Mesenteric fat pad (tissue), 1 donor: ENCODE measurements at places on chromosomes 13 and 19. TPM values are rescaled to one million over a fixed set of nuclear protein-coding genes. Genes with fewer than 3 reads are reported as not detected.

DNA sequence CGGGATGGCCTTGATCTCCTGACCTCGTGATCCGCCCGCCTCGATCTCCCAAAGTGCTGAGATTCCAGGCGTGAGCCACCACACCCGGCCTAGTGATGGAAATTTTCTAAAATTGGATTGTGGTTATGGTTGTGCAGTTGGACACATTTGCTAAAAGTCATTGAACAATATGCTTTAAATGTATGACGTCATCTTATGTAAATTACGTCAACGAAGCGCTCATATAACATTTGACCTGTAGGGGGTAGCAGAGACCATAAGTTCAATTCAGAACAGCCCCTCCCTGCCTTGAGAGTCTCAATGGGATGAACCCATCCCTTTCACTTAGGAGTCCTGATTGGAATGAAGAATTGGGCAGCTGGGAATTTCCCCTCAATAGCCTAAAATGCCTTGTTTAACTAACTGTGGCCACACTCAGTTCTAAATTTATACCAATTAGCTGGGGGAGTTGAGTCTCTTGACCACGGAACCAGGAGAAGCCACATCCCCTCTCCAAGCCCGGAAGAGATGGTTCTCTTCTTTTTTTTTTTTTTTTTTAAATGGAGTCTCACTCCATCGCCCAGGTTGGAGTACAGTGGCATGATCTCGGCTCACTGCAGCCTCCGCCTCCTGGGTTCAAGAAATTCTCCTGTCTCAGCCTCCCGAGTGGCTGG lies 15.2 kb upstream of the TLE6 start:
- DNase-seq, result no peak

DNA sequence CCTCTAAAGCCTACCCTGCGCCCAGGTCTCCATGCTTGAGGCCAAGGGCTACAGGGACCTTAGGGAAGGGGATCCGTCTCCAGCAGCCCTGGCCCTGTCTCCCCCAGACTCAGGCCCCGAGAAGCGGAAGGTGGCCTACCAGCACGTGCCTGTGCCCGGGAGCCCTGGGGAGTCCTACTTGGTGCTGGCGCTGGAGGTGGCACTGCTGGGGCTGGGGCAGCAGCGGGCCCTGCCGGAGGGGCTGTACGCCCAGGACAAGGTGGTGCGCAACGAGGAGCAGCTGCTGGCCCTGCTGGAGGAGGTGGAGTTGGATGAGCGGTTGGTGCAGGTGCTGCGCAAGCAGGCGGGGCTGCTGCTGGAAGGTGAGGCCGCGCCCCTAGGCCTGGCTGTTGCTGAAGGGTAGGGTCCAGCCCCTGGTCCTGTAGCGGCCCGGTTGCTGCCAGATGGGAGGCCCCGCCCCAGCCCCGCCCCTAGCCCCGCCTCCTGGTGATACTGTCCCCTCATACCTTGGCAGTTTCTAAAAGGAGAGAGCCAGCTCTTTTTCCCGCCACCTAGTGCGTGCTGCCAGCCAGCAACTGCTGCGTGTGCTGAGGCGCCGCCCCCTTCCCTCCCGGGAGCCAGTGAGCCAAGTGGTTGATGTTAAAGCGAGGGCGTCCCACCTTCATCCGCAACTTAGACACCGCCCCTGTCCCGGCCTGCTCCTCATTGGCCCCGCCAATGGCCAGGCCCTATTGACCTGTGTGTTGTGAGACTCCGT lies 22.6 kb downstream of the ZSWIM4 start:
- no peak for DNase-seq

GRCh38 chr19:46515879-46516350 lies 20.2 kb upstream of the PNMA8B start:
- DNase-seq, result no peak

DNA sequence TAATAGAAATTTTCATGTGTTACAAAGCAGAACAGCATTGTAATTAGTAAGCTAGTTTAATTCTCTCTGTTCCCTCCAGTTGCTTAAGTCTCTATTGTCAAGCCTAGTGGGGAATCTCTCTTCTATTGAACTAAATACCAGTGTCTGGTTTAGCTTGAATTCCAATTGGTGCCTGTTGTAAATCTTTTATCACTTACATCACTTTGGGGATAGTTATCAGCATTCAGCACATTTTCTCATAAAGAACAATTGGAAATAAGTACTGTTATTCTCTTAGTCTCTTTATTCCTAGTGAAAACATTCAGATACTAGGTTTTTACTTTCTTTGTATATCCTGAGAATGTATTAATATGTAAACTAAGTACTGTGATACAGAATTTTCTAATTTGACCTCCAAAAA lies 25.2 kb downstream of the IPO5 start:
- DNase-seq, result no peak

- no peak for DNase-seq
These were observed 12.1 kb upstream of the CEACAM8 start for GRCh38 chr19:42606660-42607351.

The SPC24 gene
- total RNA-seq, result 0.77 TPM

The ATP7B gene
- 7.1 TPM for total RNA-seq

The OSCAR gene
- 6.6 TPM for total RNA-seq

The ZNF547 gene
- 2.2 TPM for total RNA-seq
